ENCODE measurements at places on chromosomes 4 and X.

GRCh38 chr4:176065435-176066291, at the start of gene WDR17:
Gene WDR17 (plus strand): TSS chr4:176065841. CDS start chr4:176111581, 45,740 bp downstream.
- DNase-seq: peak; percentile 89

DNA sequence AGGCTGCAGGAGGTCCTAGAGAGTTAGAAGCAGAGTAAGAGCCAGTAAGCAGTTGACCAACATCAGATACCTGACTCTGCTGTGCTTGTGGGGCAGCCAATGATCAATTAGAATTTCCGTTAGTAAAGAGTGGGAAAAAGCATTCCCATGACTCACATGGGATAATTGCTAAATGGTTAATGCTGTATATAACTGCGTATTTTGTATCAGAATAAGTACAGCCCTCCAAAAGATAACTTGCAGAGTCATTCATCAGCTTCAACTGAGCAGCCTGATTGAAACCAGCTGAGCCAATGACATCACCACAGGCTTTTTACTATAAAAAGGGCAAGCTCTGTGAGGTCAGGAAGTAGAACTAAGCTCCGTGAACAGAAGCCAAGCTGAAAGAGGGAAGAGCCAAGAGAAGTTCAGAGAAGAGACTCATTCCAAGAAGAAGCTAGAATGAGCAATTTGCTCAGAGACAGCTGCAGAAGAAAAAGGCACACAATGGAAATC, 67.9 kb downstream of the PPP3CA start:
- DNase-seq: no peak

DNA sequence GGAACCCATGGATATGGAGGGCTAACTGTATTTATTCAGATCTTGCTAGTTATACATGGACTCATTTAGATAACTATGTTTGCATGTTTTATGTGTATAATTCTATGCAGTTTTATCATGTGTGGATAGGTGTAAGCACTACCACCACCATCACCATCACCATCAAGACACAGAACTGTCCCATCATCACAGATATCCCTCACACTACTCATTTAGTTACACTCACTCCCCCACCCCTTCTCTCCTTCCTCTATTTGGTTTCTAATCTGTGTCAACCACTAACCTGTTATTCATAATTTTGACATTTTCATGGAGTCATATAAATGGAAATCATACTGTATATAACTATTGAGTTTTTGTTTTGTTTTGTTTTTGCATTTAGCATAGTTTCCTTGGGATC, 43.7 kb downstream of the STAG2 start:
- DNase-seq: no peak

GRCh38 chr4:173217075-173217474, 48.5 kb downstream of the GALNT7 start:
- no peak for DNase-seq

GRCh38 chr4:119314356-119314755, 7.6 kb downstream of the FABP2 start:
- DNase-seq: no peak

DNA sequence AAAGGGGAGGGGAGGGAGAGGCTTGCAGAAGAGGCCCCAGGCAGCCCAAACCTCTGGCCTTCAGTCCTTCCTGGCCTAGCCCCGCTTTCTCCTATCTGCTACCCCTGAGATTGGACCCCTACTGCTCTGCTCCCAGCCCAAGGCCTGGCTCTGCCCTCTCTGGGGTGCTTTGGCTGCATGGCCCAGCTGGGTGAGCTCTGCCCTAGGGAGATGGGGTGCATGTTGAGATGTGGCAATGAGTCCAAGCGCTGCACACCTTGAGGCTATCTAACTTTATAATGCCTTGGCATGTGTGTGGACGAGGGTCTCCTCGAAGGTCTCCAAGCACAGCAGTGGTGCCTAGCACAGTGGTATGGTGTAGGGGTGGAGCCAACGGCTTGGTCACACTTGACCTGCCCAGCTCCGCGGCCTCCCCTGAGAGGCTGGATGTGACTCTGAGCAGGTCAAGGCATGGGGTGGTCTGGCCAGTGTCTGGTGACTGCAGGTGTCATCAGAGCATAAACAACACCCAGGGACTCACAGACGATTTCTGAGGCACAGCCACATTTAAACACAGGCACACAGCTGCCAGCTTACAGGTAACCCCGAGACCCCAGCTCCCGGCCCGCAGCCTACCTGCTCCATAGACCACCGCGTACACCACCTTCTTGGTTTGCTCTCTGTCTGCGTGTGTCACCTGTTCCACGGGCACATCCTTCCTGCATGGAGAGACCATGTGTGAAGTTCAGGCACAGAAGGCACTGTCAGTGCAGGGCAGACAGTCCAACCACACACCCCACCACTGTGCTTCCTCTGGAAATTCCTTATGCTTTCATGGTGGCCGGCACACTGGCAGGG, 36.3 kb downstream of the NAT8L start:
- no peak for DNase-seq

GRCh38 chrX:9456250-9457074, 8.4 kb upstream of the TBL1X start:
- no peak for DNase-seq

DNA sequence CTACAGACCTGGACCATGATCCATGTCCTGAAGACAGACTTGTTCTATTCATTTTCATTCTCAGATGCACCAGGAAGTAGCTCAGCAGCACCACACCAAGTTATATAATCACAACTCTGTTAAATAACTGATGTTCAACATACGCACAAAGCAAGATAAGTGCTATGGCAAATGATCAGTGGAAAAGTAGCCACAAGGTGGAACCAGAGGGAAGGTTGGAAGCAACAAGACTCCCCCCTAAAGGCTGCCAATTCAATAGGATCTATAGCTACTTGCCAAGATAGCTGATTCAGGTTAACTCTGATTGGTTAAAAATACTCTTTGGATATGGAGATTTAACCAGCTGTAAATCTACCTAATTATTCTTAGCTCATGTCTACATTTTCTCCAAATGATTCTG, 23.7 kb upstream of the FAM47B start:
- no peak for DNase-seq

- no peak for DNase-seq
Observed at GRCh38 chr4:122658818-122659295, 38.0 kb upstream of the IL21 start.

DNA sequence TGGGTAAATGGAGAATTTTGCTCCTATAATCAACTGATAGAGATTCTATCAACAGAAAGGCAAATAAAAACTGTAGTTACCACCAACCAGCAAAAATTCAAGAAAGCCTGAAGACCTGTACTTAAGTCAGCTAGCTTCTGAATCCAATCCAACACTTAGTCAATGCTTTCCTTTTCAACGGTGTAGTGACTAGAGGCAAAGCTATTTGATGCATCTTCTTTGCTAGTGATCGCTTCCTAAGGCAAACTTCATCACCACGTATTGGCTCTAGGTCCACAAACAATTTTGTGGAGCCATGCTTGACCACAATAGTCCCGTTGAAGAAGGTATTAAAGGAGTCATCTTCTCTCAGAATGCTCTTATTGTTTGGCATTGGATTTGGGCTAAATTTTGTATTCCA, 25.0 kb upstream of the UBA6 start:
- DNase-seq: no peak

GRCh38 chr4:99117876-99118693, 26.0 kb downstream of the ADH4 start:
- no peak for DNase-seq
